RWPE1 (cell line): ENCODE measurements at places on chromosomes 3 and 15.

GRCh38 chr3:17398959-17399551 is 343.4 kb downstream of the TBC1D5 start:
- no peak for DNase-seq

DNA sequence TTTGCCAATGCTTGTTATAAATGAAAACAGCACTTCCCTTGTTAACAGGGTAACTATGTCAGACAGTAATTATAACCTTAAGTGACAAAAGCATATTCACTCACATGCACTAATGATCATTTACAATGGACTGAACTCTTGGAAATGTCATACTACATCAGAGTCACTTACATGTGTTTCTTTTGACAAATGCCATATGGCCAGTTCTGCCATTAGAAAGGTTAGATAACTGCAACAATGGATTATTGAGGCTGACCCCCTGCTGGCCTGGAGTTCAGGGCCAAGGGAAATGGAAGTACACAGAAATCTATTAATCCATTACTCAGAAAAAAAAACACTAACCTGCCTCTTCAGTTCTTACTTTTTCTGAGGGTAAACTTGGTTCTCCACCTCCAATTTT is 313.4 kb downstream of the CNTN3 start:
- no peak for DNase-seq

DNA sequence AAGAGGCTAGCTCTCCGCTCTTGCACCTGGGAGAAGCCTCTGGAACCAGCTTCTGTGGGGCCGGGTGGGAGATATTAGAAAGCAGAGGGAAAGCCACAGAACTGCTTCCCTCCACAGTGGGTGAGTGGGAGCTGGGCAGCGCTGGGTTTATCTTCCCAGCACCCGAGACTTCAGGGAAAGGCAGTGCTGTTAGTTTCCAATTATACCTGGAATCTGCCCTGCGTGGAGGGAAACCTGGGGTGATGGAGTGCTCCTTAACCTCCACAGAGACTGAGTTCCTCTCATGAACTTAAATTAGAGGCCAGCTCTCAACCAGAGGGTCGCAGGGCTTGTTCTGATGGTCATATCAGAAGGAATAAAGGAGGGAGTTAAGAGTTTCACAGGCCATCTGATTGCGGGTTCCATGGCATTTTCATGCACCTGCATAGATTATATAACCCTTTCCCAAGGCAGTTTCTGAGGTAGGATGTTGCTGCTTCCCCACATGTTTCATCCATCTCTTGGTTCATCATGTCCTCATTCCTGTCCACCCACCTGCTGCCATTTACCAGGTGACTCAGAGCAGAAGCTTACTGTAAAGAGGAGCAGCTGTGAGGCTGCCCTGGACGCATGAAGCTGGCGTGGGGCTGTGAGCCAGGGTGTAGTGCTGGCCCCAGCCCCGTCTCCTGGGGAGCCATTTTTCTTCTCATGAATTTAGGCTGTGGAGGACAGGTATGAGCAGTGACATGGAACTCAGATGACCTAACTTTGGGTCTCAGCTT is 42.5 kb downstream of the CA12 start:
- DNase-seq, result peak; percentile 36

DNA sequence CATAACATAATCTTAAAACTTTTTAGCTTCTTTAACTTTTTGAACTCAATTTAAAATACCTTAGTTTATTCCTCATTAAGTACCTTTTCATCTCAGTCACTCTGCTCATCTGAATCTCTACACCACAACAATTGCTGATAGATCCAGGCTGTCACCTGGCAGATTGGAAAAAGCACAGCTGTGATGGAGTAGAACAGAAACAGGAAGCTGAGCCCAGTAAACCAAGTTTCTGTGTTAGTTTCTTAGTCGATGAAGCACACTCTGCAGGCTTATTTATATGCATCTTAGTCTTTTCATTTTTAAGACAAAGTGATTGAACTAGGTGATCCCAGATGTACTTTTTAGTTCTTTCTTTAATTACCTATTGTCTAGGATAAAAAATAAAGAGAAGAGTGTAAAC is 1398.0 kb upstream of the ALCAM start:
- DNase-seq, result no peak

GRCh38 chr15:94692710-94693109 is 461.3 kb downstream of the MCTP2 start:
- peak; percentile 64 for DNase-seq

- peak; percentile 76 for DNase-seq
Observed at GRCh38 chr3:123723522-123724168, 138.8 kb upstream of the HACD2 start.

DNA sequence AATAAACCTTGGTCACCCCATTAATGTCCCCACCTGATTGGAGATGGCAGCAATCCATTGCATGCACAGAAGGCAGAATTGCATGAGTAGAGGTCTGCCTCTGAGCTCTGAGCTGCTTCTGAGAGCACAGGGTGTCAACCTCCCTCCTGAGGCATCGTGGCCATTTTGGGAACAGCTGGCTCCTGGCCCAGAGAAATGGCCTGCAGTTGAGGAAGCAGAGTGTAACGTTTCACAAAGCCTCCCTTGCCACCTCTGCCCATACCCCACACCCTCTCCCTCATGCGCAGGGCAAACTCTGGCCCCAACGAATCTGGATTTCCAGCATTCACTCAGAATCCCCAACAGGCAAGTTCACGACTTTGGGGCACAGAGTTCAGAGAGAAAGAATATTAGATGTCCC is 198.9 kb downstream of the ADAMTS9 start:
- DNase-seq, result no peak

- no peak for DNase-seq
Observed at GRCh38 chr3:171058058-171058457, 31.5 kb upstream of the SLC2A2 start.
